ENCODE measurements at places on chromosomes 16 and 17.

DNA sequence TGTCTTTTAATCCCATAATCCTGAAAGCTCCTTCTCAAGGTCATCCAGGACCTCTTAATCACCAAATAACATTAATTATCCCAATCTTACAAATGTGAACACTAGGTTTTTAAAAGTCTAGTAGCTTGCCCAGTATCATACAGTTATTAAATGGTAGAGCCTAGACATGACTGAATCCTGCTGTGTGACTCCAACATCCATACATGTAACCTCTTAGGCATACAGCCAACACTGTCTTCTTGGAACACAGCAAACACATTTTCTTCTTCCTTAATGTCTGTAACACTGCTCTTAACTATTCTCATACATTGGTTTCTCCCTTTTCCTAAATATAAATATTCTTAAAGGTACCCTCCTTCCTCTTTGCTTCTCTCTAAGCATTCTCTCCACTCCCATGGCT, 13.7 kb downstream of the BRIP1 start:
- DNase-seq = no peak

GRCh38 chr17:46274238-46274637, 20.7 kb upstream of the LRRC37A start:
- DNase-seq = no peak

DNA sequence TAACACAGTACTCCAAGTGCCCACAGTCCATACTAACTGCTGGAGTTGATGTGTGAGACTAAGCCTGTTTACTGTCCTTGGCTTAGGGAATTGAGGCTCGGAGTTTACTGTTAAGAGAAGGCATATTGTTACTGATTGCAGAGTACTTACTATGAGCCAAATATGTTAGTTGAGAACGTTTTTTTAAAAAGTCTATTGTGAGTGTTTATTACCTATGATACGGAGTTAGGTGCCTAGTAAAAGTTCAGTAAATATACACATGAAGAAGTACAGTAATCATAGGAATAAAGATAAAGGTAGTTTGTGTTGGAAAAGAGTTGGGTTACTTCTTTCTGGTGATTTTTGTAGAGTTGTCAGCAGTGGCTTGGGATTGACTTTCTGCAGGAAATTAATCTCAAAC, 25.4 kb downstream of the ZNRF1 start:
- no peak for DNase-seq

DNA sequence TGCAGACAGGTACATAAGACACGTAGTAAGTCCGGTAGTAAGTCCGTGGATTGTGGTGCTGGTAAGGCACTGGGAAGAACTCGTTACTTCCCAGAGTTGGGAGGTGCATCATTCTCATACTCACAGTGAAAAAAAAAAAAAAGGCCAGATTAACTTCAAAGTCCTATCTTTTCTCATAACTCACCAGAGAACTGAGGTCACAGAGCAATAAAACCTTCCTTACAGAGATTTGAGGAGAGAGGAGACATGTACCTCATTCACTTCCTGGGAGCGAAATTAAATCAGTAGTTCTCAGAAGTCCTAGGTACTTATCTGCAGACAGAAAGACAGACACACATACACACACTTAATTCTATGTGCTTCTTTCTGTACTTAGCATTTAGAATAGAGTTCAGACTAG, 22.5 kb downstream of the MPHOSPH6 start:
- DNase-seq = no peak

- DNase-seq = no peak
Observed at GRCh38 chr16:55292491-55292890, 31.5 kb upstream of the IRX6 start.

DNA sequence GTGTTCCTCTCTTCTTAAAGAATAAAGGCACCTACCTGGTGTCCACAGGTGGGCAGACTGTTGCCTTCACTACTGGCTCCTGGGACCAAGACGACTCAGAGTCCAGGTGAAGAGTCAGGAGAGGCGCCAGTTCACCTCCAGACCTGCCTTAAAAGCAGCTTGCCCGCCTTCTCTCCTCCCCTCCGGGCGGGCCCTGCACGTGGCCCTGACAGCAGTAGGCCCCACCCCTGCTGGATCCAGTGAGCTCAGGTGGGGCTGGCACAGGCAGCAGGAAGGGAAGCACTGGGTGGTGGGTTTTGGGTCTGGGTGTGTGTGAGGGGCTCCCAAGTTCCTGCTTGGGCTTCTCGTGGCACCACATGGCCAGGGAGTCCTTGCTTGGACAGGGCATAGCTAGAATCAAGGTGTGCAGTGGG, at the start of gene TNS4:
TSS of gene TNS4 (minus strand) at position 125 of the 413 bp plus-strand sequence. CDS start 5,198 bp downstream, outside the sequence.
- no peak for DNase-seq

GRCh38 chr17:3802461-3803307, 1.7 kb upstream of the ITGAE start:
- peak; percentile 87 for DNase-seq

GRCh38 chr17:7480089-7480384, 606 bp upstream of the ZBTB4 start:
- DNase-seq = no peak

- no peak for DNase-seq
Observed at GRCh38 chr16:77686385-77686784, 35.9 kb upstream of the NUDT7 start.

DNA sequence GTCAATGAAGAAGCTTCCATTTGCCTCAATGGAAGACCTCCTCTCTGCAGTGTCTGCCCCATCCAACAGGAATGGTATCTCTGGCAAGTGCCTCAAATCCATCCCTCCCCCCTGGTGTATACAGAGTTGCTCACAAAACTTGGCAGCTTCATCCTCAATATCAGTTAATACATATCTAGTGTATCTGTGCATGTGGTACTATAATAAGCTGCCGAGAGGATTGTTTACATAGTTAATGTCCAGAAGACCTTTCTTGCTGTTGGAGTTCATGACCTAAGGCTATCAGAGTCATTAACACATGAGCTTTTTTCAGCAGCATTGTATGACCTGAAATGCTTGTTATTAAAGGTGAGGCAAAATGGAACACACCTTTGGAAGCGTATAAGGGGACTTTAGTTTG, 14.0 kb upstream of the RASL10B start:
- DNase-seq = no peak

DNA sequence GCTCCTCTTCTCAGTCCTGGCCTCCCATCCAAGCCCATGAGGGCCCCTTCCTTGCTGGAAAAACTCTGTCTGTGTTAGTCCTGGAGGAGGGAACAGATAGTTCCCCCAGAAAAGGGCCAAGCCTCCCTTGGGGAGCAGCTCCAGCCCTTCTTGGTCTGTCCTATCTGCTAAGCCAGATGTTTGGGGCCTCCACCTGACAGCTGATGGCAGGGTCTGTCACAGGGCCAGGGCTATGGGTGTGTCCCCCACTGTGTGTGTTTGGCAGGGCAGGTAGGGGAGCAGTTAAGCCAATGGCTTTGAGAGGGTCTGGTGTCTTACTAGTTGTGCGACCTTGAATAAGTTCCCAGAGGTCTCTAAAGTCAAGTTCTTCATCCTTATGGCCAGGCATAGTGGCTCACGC, 13.6 kb upstream of the SLC4A1 start:
- no peak for DNase-seq

- DNase-seq = no peak
Observed at GRCh38 chr17:7478276-7479212, 887 bp downstream of the ZBTB4 start.

GRCh38 chr16:88035292-88035691, 84.1 kb downstream of the BANP start:
- DNase-seq = no peak

DNA sequence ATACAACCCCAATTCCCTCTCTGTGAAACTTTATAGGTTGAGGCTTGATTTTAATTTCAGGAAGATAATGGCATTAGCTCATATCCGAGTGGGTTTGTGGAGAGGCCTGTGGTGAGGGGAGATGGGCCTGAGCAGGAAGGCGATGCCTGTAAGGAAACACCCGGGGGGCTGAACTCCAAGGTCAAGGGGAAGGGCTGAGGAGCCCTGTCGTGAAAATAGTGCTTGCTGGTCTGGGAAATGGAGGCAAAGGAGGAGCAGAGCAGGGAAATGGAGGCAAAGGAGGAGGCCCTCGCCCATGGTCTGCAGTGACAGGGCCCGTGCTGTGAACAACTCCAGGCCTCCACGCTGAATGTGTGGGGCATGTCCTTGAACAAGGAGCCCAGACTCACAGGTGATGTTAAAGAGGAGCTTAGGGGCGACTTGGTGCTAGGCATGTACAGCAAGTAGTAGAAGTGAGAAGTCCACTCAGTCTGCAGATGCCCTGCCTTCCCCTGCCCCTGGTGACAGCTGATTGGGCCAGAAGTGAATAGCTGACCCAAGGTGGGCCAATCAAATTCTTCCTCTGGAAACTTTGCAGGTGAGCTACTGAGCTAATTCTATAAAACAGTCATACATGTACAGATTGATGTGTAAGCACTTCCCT, 38.1 kb downstream of the MRPS23 start:
- DNase-seq = no peak

Data from left lobe of liver (tissue), 2 donors.